ENCODE measurements at places on chromosomes 5 and 9.

DNA sequence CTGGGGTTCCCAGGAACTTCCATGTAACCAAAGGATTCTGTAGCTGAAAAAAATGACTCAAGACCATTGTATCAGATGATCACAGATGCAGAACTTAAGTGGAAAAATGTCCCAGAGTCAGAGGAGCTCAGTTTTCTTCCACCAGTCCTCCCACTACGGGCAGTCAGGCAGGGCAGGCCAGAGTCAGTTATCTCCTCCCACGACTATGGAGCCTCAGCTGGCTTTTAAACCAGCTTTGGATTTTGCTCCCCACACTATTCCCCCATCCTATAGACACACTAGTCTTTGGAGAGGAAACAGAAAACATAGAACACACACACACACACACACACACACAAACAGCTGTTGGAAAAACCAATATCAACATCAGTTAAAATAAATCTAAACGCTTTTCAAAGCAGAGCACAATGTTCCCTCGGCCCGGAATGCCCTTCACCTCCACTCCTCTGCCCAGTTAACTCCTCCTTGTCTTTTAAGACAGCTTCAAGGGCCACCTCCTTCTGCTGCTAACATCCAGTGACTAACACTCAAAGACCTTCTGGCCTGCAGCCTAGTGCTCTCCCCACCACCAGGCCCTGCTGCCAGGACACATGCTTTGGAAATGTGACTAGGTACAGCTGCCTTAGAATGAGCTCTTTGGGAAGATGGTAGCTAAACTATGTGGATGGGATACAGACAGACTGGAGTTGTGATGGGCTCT is 56.8 kb downstream of the NIPAL4 start:
- no peak for DNase-seq

GRCh38 chr5:179595916-179596315 is 27.6 kb downstream of the HNRNPH1 start:
- DNase-seq, result no peak

GRCh38 chr5:172175263-172175719 is 12.7 kb downstream of the STK10 start:
- peak; percentile 75 for DNase-seq

DNA sequence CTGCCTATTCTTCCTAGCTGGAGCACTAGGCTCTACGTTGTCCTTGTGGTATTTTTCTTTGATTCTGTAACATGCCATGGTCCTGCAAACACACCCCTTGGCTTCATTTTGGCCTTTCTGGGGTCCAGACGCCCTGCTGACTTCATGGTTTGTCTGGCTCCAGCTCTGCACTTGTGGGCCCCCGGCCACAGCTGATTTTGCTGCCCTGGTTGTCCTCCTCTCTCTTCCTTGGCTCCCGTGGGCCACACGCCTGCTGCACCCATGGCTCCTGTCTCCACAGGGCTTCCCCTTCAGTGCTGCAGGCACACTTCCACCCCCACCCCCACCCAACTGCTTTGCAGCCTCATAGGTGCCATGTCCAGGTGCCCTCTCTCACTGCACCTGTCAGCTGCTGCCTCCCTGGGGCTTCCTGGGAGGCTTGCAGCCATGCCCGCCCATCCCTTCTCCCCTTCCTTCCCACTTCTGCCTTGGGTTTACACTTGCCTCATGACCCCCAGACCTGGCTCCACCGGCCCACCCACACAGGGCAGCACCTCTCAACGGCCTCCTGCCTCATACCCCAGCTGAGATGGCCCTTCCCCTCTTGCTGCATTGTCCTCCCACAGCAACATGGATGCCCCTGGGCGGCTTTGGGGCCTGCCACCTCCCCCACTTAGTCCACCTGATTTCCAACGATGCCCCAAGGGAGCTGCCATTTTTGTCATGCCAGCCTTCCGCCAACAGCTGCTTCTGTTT is 25.6 kb downstream of the SLC6A3 start:
- no peak for DNase-seq

DNA sequence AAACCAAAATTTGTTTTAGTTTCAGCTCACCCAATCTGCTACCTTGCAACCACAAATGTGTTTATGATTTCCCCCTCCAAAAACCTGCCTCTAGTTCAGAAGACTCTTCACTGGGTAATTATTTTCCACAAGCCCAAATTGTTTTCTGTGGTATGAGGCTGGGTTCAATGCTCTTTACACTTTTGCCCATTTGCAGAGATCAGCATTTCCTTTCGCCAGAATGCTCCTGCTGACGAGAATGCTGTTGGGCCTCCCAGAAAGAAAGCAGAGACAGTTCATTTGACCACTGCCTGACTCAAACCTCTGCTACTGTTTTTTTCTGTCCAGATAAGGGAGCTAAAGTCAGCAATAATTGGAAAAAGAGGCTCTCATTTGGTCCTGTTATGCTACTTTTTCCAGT is 427.3 kb downstream of the PDE4D start:
- no peak for DNase-seq

DNA sequence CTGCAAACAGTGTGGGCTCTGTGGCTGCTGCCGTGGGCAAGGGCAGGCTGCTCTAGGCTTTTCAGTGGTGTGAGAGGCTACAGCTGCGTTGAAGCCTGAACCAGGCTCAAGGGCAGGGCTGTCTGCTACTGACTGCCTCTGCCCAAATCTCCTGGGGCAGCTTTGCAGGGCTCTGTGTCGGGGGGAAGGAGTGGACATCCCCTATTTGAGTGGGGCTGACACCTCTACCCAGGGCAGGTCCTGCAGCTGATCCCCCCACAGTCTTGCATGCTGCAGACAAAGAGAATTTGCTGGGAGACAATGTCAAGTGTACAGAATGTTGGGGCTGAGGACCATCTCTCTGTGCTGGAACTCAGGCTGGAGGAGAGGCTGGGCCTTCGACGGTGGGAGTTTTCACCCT is 240.2 kb downstream of the PBX3 start:
- DNase-seq, result no peak

DNA sequence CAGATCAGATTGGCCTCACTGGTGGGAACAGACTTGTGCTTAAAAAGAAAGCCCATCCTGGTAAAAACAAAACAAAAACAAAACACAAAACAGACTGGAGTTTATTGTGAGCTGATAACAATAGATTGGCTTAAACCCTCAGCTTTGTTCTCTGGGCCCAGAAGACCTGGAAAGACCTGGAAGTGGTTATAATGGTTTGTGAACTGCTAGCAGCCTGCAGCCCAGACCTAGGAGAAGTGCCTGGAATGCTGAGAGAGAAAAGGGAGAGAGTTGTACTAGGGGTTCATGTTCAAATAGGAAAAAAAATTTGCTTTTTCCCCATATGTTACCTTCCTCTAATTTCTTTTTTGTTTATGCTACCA is 396.6 kb downstream of the DMAC1 start:
- no peak for DNase-seq

DNA sequence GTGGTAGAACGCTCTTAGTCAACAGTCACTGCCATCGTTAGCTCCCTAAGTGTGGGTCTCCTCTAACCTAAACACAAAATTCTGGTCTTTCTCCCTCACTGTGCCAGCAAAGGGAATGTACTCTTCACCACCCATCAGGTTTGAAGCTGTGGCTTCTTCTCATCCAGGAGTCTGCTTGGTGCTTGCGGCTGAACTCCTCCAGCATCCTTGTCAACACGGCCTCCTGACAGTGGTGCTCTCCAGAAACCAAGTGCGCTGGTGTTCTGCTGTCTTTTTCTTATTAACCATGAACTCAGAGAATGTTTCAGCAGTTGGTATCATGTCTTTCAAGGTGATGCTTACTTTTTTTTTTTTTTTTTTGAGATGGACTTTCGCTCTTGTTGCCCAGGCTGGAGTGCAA is 23.9 kb upstream of the LPCAT1 start:
- DNase-seq, result no peak

DNA sequence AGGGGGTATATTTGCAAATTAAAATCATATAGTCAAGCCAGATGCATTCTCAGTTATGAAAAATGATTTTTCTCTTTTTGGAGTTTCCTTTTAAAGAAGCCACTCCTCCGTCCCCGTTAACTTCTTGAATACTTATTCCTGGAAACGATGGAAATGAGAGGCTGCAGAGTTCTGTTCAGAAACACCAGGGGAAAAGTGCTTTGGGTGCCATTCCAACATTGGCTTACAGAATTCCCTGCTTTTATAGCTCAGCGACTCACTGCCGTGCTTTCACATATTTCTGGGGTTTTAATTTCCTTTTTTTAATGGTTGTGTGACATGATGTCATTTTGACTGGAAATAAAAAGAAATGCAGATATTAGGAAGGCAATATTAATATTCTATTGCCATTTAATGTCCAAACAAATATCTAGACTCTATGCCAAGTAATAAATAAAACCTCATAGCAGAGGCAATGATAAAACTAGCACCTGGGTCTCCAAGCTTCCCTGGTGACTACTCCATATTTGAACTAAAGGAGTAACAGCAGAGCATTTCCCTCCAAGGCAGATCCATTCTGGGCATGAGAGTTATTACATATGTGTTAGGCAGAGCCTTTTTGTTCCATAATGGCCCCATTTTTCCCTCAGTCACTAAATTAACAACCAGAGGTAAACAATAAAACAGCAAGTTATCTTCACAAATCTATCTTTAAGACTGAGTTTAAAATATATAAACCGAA is 363.4 kb downstream of the EBF1 start:
- no peak for DNase-seq

- no peak for DNase-seq
Measured at GRCh38 chr5:107437986-107438510, 232.7 kb downstream of the EFNA5 start.

DNA sequence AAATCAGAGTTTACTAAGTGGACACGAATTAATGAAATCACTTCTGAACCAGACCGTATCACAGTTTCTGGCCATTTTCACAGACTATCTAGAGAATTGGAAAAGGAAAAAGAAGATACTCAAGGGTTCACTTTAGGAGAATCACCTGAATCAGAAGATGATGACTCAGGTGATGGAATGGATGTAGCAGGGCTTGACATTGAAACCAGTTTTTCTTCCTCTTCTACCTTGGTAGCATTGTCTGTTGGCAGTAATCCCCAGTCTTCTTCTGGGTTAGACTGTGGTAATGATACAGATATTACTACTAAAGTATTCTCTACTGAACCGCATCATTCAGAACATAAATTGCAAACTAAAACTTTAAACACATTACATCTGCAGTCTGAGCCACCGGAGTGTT is 38.5 kb downstream of the ICE1 start:
- DNase-seq, result no peak

DNA sequence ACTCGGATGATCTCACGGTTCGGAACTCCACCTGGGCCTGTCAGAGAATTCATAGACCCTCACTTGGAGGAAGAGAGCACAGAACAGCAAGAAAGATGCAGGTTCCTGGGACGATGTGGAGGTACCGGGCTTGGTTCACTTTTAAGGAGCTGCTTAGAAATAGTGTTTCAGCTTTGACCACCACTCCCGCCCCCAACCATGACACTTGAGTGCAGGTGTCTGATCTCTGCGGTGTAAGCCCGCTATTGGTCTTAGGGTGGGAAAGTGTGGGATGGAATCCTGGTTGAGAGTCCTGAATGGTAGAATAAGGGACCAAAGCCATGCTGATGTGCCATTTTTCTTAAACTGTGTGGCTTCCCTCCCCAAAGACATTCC is 97.2 kb upstream of the LMX1B start:
- DNase-seq, result no peak

GRCh38 chr9:112408275-112408674 is 28.4 kb downstream of the HSDL2 start:
- DNase-seq, result no peak

- no peak for DNase-seq
Measured at GRCh38 chr5:13771011-13771571, 173.4 kb downstream of the DNAH5 start.

DNA sequence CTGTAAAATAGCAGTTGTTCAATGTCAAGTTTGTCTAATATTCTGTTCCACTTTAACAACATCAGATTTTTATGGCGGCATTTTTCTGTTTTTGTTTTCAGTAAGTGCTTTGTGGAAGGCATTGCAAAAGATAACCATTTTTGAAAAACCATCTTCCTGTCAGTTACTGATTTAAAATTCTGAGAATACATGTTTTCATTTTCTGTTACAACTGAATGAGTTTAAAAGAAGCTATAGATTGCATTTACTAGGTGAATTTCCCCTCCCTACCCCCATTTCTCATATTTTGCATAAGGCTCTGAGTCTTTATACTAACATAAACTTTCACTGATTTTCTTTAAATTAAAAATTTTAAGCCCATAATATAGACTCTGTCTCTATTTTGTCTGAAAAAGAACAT is 4.6 kb upstream of the ERAP2 start:
- DNase-seq, result peak; percentile 30

DNA sequence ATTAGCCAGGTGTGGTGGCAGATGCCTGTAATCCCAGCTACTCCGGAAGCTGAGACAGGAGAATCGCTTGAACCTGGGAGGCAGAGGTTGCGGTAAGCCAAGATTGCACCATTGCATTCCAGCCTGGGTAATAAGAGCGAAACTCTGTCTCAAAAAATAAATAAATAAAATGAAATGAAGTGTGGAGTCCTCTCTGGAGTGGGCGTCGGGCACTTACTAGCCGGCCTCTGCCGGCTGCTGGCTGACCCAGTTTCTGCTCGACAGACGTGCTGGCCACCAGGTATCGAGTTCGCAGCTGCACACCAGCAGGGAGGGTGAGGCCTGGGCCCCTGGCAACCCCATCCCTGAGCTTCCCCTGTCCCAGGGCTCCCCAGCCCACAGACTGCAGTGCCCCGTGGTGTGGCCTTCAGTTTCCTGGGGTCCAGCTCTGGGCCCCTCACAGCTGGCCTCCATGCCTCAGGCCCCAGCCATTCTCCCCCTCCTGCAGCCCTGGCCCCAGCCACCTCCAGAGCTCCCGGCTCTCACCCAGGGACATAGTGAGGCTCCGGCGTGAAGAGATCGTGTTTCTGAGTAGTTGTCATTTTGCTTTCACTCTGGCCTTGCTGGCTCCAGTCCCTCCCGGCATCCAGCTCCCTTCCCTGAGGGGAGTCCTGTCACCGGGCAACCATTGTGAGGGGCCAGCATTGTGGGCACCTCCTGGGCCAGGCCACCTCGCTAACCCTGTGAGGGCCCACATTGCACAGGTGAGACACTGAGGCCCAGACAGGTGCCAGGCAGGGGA is 3.8 kb upstream of the STPG3 start:
- no peak for DNase-seq

DNA sequence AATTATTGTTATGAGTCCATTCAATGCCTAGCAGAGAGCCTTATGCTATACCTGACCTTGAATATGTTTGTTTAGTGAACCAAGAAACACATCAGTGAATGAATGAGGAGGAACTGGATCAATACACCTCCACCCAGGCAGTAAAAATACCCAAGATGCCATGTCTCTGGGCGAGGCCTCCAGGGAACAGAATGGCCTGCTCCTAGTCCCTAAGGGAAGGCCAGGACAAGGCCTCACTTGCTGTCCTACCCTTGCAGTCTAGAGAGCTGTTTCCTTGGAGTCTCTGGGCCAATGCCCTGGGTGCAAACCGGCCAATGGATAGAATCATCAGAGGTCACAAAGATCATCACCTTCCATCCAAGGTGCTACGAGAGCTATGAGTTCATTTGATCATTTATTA is 26.1 kb downstream of the TNIP1 start:
- no peak for DNase-seq

DNA sequence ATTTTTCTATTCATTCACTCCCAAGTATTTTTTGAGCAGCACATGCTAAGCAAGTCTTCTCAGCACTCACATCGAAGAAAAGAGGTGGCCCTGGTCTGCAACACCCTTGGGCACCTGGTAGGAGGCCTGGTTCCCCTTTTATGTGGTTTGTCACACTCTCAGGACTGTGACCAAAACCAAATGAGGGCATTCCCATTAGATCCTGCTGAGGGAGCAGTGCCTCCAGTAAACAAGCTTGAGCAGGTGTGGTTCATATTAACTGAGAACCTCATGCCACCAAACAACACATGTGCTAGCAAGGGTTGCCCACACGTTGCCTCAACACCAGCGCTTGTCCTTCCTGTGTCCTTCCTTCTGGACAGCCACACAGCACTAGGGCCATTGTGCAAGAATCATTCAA is 26.9 kb upstream of the SYK start:
- DNase-seq, result peak; percentile 45

Measured in OCI-M1 (cell line).